Activated CD4-positive, alpha-beta T cell treated with anti-CD3 and anti-CD28 coated beads for 1 hour (primary cell): ENCODE measurements at places on chromosomes 16 and 17.

- DNase-seq: no peak
These were observed 6.6 kb downstream of the COX6A2 start for GRCh38 chr16:31421587-31421986.

DNA sequence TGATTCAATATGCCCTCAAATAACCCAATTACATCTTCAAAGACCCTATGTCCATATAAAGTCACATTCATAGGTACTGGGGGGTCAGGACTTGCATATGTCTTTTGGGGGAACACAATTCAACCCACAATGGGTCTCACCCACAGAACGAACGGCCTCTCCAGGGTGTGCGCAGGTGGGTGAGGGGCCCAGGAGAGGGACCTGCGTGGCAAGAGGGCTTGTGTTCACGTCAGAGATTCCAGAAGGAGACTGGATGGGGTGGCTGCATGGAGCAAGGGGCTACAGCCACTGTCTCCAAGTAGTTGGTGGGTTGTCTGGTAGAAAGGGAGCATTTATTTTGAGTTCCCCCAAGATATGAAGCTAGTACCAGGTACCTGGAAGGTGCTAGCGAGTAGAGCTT, 212.2 kb downstream of the SEC14L1 start:
- no peak for DNase-seq

DNA sequence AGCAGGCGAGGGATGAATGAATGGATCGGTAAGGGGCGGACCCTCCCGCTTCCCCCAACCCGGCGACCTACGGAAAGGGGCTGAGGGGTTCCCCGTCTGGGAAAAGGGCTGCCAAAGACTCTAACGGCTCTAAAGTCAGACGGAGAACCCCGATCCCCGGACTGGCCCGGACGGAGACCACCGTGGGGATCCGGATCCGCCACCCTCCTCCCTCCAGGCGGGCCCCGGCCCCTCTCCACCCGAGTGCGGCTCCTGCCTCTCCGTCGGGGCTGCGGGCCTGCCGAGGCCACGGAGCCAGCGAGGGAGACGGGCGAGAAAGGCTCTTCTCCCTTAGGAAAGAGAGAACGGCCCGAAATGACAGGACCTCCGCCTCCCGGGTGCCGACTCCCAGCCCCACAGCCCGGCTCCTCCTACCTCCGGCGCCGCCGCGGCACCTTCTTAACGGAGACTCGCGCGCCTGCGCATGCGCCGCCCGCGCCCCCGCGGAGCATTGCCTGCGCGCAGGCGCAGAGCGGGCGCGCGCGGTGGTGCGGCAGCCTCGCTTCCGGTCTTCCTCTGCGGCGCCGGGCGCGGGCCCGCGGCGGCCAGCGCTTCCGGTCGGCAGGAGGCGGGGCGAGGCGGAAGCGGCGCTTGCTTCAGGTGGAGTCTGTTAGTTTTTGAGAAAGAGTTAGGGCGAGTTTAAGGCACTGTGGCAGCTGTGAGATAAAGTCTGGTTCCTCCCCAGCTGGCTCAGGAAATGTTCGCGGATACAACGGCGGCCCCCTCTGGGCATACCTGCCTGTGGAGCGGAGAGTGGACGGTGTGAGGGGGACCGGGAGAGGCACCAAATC, at the start of gene SLX4:
SLX4 (minus strand) TSS at position 461 of the 830 bp plus-strand sequence. CDS start 2,642 bp downstream, outside the sequence.
- peak; percentile 89 for DNase-seq

DNA sequence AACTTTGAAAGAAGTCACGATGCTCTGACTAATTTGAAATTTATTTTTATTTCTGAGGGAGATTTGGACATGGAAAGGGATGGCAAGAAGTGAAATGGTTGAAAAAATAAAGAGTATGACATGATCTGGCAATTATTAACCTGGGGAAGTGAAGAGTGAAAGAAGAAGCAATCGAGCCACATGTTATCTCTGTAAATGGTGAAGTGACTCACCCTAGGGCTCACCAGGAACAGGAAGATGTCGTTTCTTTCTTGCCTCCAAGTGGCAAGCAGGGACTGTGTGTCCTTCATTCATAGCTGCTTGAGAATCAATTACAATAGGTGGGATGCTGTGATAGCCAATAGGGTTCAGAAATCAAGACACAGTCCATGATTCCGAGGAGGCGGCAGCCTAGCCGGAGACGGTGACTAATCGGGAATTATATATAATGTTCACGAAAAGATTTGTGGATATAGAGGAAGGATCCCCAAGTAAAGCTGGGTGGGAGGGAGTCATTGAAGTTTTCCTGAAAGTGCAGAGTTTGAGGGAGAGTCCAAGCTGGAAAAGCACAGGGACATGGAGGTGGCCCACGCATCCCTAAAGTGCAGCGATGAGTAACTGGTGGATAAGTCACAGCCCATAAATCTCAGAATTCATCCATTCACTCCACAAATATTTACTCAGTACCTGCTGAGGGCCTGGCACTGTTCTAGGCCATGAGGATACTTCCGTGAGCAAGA, 18.2 kb upstream of the KRT20 start:
- DNase-seq: no peak

DNA sequence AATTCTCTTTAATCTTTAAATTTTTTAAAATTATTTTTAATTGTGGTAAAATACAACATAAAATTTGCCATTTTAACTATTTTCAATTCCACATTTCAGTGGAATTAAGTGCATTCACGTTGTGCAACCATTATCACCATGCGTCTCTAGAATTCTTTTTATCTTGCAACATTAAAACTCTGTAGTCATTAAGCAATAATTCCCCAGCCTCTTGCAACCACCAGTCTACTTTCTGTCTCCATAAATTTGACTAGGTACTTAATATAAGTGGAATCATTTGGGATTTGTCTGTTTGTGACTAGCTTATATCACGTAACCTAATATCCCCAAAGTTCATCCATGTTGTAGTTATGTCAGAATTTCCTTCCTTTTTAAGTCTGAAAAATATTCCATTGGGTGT, 79.1 kb downstream of the TAOK1 start:
- DNase-seq: no peak

GRCh38 chr16:15542261-15542660, 100.7 kb downstream of the MARF1 start:
- no peak for DNase-seq

DNA sequence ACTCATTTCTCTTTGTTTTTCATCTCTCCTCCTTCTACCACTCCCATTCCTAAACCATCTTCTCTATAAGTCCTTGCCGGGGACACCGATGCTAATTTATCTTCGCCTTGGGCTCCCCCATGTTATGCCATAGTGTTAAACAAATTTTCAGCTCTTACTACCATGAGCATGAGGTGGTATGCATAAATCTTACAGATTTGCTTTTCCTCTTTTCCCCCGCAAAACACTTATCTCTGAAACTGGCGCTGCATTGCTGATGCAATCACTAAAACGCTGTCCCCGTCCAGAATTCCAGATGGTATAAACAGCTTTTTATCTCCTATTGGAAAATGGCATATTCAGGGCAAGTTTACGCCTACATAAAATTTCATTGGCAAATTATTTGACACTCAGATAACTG, 673.6 kb upstream of the CDH8 start:
- DNase-seq: no peak
